GM23248 (cell line): ENCODE measurements at places on chromosomes 7 and 10. TPM values are rescaled to one million over a fixed set of nuclear protein-coding genes. Genes with fewer than 3 reads are reported as not detected.
A peak's percentile ranks its signal among the peaks of the same experiment; 100 is the strongest.

- no peaks in the 10 kb centered on the region for H3K36me3 ChIP-seq
- H3K4me3 ChIP-seq, result no peak overlapping the region
- no peaks in the 10 kb centered on the region for H3K4me1 ChIP-seq
- DNase-seq, result peak; percentile 20
Observed at GRCh38 chr10:70940834-70941568, 52.6 kb upstream of the PCBD1 start.

Gene DHX32
- polyA plus RNA-seq, result 33.6 and 34.4 TPM in 2 replicates

GRCh38 chr7:12647364-12648219 is 39.8 kb upstream of the ARL4A start:
- no peak overlapping the region for H3K4me3 ChIP-seq
- no peaks in the 10 kb centered on the region for H3K36me3 ChIP-seq
- H3K27me3 ChIP-seq, result no peaks in the 10 kb centered on the region

DNA sequence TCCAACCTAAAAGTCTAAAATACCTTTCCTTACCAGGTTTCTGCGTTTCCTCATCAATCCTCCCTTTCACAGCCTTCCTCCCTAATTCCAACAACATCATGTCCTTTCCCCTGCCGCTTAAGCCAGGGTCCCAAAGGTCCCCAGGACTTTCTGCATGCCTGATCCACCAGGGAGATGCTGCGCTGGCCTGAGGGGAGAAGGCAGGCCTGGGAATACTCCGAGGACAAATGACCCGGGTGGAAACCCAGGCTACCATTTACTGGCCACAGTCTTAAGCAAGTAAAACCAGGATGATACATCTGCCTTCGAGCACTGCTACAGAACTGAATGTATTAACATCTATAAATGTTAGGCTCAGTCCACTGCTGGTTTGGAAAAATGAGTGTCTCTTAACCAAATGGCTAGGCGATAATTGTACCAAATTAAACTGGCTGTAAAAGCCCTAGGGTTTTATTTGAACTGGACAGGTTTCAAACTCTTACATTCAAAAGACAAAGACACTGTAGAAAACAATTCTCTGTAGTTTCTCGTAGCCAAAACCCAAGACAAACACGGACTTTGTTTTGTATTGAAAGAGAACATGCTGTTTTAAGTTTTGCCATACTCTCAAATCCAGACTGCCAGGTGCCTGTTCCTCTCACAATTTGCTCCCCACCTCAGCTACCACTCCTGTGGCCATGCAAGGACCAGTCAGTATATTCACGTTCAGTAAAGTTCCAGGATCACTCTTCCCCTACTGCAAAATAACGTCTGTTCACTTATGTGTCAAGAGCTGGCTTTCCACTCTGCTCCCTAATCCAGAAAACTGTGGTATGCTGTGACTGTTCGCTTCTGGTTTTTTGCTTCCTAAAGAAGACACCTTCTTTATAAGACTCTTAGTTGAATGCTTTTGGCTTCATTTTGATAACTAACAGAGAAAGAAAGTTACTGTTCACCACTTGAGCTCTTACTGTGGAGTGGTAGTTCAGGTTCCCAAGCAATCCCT is 145.7 kb downstream of the RNF216 start:
- peak; percentile 64 for DNase-seq
- peaks cover 51% of the 10 kb centered on the region for H3K4me1 ChIP-seq
- H3K27ac ChIP-seq, result peak overlapping the region; percentile 67
- peak overlapping the region; percentile 9; the same call in 1 of the 2 replicates for H3K4me3 ChIP-seq
- peaks cover 8% of the 10 kb centered on the region for H3K36me3 ChIP-seq
- no peaks in the 10 kb centered on the region for H3K27me3 ChIP-seq

DNA sequence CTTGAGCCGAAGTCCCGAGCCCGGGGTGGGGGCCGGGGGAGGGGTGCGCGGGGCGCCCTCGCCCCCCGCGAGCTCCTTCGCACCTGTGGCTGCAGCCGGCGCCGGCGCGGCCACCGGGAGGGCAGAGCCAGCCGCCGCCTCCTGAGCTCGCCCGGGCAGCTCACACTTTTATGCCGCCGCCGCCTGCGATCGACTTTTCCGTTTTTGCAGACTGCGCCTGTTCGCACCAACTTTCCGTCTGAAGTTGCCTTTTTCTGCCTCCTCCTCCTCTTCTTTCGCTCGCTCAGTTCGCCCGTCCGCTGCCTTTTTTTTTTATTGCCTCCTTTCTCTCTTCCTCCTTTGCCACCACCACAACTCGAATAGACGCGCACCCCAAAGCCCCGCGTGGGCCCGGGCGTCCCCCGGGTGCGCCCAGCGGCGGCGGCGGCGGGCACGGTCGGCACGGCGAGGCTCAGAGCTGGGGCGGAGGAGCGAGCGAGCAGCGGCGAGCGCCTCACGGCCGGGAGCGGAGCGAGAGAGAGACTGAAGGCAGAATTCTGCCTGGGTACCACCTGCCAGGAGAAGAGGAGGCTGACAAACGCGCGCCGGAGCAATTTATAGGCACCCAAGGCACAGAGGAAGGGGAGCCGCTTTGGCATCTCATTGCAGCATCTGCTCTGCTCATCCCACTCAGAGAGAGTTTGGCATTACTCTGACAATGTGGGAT is at the start of gene C1QL3:
Gene C1QL3, minus strand, starts transcription at position 569 of the 706 bp plus-strand sequence. CDS start 814 bp downstream, outside the sequence.
- H3K4me1 ChIP-seq, result no peaks in the 10 kb centered on the region
- no peaks in the 10 kb centered on the region for H3K36me3 ChIP-seq
- H3K27me3 ChIP-seq, result peaks cover 18% of the 10 kb centered on the region; the same call in 1 of the 2 replicates
- H3K27ac ChIP-seq, result no peak within 1 kb of the TSS
- H3K4me3 ChIP-seq, result peak within 1 kb of the TSS; percentile 68
- peak; percentile 64 for DNase-seq

Gene CNNM1
- polyA plus RNA-seq, result 0.95 and 1.1 TPM in 2 replicates
